Activated CD4-positive, alpha-beta memory T cell treated with anti-CD3 and anti-CD28 coated beads, Interleukin-2, amount 10 ng/mL, durations not matched to agents 7 days and 5 days (primary cell): ENCODE measurements at places on chromosomes 6 and 20. TPM values are rescaled to one million over a fixed set of nuclear protein-coding genes. Genes with fewer than 3 reads are reported as not detected.

Gene PLCB4
- not detected for total RNA-seq

Gene NOTCH4
- 0.15 TPM for total RNA-seq

Gene RAMACL
- not detected for total RNA-seq

Gene FABP7
- not detected for total RNA-seq

Gene AGER
- total RNA-seq, result 29.4 TPM

GRCh38 chr6:167952512-167952859 is 45.0 kb upstream of the KIF25 start:
- DNase-seq, result no peak

GRCh38 chr6:150207931-150208570 is 65.2 kb downstream of the PPP1R14C start:
- DNase-seq, result no peak

DNA sequence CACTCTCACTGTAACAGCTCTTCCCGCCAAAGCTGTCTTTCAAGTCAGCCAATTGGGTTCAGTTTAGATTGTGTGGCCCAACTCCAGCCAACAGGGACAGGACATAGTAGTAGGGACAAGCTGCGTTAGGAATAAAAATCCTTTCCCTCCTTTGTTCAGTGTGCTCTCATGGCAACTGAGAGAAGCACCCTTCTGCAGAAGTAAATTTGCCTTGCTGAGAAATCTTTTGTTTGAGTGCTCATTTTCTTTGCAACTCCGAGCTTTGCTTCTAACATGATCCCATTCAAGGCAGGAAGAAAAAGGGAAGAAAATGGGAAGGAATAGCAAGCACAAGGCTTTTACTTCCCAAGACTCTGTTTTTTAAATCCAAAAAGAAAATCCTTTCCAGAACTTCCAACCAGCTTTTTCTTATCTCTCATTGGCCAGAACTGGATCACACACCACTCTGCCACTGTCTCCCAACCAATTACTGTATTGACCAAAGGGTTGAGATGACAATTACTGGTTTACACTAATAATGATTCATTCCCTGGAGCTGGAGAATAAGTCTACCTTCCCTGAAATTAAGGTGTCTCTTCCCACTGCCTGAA is 52.7 kb downstream of the STX11 start:
- DNase-seq, result no peak

- DNase-seq, result no peak
These were observed 45.6 kb upstream of the SGK1 start for GRCh38 chr6:134363323-134364039.

DNA sequence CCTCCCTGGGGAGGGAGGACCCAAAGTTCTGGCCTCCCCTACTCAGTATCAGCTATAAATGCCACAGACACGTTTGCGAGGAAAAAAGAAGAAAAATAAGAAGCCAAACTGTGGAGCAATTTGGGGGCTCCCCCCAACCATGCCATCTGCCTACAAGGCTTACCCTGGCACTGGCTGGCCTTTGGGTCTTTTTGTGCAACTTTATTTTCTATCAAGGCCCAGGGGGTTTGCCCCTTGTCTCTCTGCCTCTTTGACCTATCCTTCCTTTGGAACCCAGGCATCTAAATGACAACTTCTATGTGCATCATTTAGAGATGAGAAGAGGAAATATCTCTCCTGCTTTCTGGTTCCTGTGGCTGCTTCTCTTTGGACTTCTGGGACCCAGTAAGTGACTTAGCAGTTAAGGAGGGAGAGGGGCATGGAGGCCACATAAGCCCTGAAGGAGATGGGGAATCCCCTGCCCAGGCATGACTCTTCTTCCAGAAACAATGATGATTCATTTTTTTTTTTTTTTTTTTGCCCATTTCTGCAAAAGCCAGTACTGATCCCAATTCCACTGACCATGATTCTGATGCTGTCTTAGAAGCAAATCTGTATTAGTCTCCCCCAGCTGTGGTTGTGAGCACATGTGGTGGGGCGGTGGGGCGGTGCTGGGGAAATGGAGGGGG is at the start of gene MUC22:
MUC22 (plus strand) TSS at position 82 of the 668 bp plus-strand sequence; CDS start at position 315, 233 bp downstream.
- DNase-seq, result no peak

DNA sequence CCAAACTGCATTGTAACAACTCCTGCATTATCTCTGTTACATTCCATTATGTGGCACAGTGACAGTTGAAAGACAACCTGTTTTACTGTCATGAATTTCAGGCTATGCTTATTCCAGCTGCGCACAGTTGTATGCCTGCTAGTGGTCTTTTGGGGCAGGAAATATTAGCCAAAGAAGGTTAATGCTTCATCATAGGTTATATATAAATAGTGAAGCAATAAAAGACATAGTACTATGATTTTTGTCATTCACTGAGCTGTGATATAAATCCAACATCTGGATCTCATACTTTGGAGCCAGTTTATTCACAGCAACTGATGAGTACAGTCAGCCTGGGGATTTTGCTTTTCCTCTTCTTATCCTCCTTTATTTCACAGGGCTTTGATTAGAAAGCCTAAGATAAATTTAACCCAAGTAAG is 55.6 kb downstream of the FILIP1 start:
- DNase-seq, result no peak

GRCh38 chr6:25962149-25963127 is at the start of gene TRIM38:
TSS of gene TRIM38 (plus strand) at chr6:25962802. CDS start at chr6:25966523, 3,721 bp downstream.
- peak; percentile 84 for DNase-seq
